DMS 273 treated with DMSO at 0.1 percent for 48 hours (cell line): ENCODE measurements at places on chromosomes 7 and 10.

DNA sequence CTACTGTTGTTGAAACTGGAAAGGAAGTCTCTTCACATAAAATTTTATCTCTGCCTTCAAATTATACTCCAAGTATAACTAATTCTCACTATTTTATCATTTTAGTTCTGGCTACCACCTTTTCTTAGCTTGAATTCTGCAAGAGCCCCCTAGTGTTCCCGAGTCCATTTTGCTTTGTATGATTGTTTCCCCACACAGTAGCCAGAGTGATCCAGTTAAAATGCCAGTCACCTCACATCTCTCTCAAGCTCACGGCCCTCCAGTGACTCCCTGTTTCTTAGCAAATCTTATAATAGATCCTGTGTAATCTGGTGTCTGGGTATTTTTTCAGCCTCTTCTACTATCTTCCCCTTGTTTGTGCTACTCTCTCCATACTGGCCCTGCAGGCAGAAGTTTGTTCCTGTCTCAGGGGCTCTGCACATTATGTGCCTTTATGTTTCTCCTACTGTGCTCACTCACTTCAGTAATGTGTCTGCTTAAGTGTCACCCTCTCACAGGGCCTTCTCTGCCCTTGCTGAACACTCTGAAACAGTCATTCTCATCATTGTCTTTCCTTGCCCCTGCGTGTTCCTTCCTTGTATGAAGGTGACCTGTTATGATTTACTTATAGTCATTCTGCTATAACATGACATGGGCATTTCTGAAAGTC is 8.9 kb downstream of the WAC start:
- no peak for DNase-seq

DNA sequence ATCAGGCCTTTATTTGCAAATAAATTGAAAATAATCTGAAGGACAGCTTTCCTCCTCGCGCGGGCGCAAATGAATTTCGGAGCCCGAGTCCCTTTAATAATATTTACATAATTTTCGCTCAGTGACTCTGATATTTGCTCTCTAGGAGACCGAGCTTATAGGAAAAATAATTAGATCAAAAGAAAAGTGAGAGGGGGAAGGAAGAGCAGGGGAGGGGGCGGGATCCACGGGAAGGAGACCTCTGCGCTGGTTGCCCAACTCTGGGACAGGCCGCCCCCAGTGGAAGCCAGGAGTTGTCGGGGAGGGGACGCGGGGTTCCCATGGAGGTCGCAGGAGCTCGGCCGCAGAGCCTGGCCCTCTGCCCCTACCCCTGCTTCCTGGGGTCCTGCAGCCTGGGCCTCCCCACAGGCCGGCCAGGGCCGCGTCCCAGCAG is 5.8 kb downstream of the UNCX start:
- DNase-seq: no peak

DNA sequence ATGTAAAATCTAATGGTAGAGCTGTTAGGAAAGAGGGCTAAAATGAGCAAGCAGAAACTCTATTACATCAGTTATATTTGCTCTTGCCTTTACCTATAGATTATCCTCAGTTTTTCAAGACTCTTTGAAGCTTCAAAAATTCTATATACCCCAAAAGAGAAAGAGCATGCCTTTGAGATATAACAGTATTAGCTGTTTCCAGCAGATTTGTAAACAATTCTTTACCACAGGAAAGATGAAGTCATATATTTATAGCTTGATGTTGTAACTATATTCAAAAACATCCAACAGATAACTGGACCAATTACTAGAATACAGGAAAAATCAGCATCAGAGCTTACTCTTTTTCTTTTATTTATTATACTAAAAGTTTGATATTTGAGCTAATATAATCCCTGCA is 416.2 kb upstream of the TPK1 start:
- no peak for DNase-seq

DNA sequence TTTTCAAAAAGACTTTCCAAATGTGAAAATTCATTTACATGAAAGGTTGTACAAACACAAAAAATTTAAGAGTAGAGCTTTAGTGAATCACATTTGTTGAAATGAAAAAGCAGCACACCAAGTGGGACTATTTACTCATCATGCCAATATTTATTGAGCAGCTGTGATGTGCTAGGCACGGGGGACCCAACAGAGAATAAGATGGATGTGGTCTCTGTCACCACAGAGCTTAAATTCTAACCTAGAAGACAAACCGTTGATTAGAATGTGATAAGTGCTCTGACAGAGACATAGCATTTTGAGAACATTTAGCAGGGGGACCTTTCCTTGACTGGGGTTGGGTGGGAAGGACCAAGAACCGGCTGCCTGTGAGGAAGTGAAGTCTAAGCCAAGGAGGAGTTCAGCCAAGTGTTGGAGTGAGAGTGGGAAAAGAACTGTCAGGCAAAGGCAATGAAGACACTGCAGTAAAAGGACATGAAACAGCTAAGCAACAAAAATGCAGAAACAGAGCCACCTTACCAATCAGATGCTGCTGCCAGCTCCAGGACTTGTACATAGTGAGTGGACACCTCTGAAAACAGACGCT is 19.1 kb downstream of the ADAM12 start:
- no peak for DNase-seq

GRCh38 chr7:41153268-41153667 is 549.6 kb downstream of the INHBA start:
- DNase-seq: no peak

DNA sequence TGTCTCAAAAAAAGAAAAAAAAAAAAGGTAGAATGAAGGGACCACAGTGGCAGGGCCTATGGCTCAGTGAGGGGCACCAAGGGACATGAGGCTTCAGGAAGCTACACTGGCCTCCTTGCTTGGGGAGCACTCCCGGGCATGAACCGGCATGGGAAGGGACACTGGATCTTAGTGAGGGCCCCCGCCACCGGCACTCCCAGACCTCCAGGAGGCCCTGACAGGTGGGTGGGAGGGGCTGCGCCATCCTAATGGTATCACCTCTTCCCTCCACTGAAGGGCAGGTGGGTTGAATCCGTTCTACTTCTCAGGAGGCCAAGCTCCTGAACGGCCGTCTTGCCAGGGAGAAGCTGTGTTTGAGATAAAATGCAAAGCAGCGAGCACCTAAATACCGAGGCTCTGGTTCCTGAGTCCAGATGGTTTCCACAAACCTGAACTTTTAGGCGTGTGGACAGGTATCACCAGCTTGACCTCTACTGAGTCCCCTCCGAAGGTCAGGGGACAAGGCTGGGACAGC is 69.8 kb downstream of the C10orf143 start:
- no peak for DNase-seq

DNA sequence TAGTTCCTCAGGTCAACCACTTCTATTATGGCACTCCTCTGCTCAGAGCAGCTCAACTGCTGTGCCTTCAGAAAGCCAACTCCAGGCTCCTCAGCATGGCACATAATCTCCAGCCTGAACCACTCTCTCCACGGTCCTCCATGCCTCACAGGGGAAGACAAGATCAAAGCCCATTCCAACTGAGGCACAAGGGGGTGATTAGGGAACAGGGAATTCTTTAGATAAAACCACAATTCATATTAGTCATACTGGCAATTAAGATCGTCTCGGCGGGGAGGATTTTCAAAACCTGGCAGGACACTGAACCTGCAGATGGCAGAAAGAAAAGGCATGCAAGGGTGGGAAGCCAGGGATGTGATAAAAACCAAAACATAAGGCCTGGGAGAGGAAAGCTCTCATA is 361.6 kb downstream of the FGFR2 start:
- peak; percentile 3 for DNase-seq

GRCh38 chr7:136050462-136050847 is 73.3 kb upstream of the MTPN start:
- DNase-seq: no peak

DNA sequence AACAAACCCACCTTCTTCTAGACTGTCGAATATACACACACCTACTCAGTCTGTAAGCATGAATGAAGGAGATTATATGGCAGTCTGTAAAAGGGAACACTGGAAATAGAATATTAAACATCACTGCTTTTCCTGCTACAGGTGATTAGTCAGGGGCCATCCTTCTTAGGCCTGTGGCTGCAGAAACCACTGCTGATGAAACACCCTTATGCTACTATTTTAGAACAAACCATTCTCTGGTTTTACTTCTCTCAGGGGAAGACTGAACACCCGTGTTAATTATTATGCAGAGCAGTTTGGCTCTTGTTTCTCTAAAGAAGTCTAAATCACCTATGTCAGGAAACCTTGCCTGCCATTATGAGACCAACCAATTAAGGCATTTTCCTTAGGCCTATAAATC is 351.1 kb upstream of the KLF6 start:
- no peak for DNase-seq

DNA sequence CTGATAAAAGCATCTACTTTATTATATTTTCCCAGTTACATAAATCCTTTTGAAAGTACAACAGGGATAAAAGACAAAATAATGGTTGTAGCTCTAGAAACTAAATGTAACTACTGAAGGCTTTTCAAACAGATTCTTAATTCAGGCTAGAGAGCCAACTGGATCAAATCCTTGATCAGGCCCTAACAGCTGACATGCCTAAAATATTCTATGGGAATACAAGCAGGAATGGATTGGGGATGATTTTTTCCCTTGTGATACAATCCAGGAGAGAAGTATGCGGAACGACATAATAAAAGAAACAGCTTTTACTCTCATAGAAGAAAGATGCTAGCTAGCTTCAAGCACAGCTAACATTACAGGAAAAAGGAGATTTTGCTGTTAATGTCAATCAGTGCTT is 49.0 kb downstream of the NT5C2 start:
- no peak for DNase-seq

- no peak for DNase-seq
These were observed 343.3 kb upstream of the MKI67 start for GRCh38 chr10:128469515-128469914.

DNA sequence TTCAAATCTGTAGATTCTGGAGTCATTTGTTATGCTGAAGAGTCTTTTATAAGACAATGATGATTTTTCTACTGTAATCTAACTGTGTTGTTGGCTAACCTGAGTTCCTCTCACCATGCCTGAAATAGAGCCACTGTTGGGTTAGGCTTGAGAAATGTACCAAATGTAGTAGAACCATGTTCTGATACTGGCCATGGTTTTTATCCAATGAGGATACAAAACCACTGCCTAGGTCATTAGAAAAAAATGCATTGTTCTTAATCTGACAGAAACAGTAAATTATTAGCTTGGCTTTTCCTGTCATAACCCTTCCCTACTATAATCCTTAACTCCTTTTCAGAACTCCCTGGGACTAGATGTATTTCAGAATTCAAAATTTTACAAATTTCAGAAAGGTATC is 86.6 kb downstream of the RAPGEF5 start:
- no peak for DNase-seq

DNA sequence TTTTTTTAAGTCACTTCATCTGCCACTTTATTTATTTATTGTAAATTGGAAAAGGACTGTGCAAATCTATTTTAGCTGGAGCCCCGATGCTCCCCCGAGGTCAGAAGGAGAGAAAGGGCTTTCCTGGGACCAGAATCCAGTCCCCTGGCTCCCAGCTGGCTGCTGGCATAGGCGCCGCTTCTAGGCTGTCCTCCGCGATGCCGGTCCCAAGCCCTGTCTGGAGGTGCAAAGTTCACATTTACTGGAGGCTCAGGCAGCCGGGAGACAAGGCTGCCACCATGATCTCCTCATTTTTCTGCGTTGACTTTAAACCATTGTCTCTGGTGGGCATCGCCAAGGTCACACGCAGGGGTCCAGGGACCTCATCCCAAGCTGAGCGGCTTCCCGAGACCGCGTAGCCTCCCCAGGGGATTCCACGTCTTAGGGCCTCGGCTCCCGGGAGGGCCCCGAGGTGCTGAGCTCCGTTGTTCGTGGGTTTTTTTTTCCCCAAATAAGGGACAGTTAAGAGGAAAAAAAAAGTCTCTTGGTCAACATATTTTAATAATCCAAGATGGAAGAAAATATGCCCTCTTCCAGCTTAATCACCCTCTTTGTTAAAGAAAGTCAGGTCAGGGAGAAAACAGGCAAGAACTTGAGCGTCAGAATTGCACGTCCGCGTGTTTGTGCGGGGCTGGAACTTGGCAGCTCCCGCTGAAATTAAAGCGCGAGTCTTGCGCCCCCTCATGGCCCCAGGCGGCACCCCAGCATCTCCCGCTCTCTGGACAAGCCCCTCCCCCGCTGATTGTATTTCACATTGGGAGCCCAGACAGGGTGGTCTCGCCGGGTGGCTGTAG is 11.9 kb downstream of the RGR start:
- DNase-seq: no peak

- DNase-seq: no peak
These were observed 105.2 kb downstream of the GSAP start for GRCh38 chr7:77310982-77311381.

DNA sequence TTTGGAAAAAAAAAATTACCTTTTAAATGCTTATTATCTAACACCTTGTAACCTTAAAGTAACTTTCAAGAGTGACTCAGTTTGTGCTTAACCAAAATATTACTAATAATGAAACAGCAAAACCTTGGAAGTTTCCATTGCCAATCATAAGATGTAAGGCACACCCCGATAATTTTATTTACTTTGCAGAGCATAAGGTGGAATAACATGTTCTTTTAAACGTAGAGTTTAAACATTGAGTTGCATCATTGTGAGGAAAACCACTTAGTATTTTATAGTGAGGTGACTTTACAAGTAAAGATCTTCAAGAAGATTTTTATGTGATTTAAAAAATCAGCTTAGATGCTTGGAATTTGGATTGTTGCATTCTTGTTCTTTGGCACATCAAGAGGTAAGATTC is at the start of gene PNLIPRP3:
PNLIPRP3 (plus strand) TSS at position 177 of the 400 bp plus-strand sequence; CDS start at position 343, 166 bp downstream.
- no peak for DNase-seq

DNA sequence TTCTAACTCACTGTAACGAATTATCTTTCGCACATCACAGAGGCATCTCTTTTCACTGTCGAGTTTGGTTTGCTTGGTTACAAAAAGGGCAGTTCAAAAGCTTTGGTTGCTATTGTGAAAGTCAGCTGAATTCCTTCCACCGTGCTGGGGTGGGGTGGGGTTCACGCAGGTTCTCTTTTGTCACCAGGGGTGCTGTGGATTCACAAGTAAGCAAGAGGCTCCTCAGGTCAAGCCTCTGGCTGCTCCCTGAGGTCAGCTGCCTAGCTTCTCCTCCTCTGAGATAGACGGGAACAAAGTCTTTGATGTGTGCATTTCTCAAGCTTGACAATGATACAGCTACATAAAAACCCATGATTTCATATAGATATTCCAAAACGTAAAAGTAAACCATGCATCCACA is 47.7 kb downstream of the EGFR start:
- no peak for DNase-seq

DNA sequence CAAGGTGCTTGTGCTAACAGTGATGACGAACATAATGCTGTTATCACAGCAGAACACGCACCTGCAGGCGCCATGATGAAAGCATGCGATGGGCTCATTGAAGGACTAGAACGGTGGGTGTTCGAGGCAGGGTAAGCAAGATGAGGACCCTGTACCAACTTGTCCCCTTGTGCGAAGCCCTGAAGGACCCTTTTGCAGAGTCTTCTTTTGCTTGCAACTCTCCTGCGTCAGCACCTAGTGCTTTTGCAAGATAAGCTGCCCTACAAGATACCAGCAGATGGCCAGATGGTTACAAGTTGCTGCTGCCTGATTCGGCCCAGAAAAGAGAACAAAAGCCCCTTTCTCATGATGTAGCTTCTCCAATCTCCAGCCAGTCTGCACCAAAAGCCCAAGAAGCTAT is 4.2 kb upstream of the IL15RA start:
- no peak for DNase-seq

GRCh38 chr10:116654816-116655215 is 34.1 kb downstream of the PNLIPRP2 start:
- DNase-seq: no peak
